Substantia nigra (tissue), 51 donors: ENCODE measurements at places on chromosomes 5 and 9.

- no peak for DNase-seq
These were observed 23.4 kb downstream of the DMRTA1 start for GRCh38 chr9:22469928-22470544.

DNA sequence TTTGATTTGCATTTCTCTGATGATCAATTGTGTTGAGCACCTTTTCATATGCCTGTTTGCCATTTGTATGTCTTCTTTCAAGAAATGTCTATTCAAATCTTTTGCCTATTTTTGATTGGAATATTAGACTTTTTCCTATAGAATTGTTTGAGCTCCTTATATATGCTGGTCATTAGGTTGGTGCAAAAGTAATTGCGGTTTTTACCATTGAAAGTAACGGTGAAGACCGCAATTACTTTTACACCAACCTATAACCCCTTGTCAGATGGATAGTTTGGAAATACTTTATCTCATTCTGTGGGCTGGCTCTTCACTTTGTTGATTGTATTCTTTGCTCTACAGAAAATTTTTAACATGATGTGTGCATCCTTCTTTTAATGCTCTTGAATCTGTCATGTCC lies 113.2 kb upstream of the PRRC1 start:
- DNase-seq, result no peak

DNA sequence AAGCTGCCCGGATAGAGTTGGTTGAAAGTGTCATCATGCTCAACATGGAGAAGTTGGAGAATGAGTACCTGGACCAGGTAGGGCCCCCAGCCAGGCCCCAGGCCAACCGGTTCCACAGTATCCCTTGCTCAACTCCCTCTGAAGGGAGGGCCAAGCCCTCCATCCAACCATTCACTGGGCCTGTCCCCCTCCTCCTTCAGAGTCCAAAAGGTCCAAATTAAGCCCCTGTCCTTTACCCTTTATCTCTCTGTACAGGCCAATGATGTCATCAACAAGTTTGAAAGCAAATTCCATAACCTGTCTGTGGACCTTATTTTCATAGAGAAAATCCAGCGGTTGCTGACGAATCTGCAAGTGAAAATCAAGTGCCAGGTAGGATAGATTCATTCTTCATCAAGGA lies 47.2 kb downstream of the CCDC180 start:
- DNase-seq, result no peak

- no peak for DNase-seq
These were observed 304.6 kb downstream of the ACTL7B start for GRCh38 chr9:108551030-108551841.

DNA sequence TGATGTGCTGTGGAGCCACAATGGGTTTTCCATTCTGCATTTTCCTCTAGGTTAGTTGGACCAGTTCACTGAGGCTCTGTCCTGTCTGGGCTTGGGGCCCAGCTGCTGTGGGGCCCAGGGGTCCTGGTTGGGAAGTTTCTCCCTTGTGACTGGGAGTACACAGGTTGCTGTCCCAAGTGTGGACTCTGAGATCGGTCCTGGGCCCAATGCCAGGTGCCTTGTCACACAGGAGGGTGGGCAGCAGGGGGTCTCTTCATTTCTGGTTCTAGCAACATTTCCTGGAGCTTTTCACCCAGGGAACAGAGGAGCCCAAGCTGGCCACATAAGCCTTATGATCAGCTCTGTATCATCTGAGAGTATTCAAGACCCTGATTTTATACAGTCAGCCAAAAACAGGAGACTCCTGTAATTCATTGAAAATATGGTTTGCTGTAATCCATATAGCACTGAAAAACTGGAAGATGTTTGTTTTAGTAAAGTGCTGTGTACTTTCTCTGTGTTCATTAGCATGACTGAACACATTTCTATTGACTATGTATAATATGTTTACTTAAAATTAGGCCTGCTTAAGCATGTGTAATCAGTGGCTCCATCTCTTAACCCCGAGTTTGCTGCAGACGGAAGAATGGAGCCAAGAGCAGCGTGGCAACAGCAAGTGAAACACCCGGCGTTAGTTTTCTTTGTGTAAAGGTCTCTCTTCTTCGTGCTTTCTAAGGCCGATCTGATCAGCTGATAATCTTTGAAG lies 62.5 kb downstream of the MVB12B start:
- DNase-seq, result no peak

DNA sequence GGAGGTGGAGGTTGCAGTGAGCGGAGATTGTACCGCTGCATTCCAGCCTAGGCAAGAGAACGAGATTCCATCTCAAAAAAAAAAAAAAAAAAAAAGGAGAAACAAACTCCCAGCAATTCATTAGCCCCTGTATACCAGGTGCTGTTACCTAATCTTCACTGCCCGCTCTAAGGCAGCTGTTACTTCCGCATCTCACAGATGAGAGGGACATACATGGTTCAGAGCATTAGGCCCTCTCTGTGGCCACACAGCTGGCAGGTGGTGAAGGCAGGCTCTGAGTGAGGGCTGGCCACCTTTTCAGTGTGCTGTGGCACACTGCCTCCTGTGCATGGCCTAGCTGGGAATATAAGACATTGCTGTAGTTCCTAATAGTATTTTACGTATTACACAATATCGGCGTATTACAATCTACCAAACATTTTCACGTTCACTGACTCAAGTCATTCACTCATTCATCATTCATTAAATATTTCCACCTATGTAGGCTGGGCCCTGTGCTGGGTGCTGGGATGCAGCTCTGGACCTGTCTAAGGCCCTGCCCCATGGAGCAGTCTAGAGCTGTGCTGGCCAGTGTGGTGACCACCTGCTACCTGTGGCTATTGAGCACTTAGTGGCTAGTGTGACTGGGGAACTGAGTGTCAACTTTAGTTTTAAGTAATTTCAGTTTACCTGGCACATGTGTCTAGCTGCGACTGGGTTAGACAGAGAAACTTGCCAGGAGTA lies 35.8 kb downstream of the RGS3 start:
- no peak for DNase-seq

GRCh38 chr9:88522360-88522759 lies 12.6 kb upstream of the NXNL2 start:
- DNase-seq, result no peak

DNA sequence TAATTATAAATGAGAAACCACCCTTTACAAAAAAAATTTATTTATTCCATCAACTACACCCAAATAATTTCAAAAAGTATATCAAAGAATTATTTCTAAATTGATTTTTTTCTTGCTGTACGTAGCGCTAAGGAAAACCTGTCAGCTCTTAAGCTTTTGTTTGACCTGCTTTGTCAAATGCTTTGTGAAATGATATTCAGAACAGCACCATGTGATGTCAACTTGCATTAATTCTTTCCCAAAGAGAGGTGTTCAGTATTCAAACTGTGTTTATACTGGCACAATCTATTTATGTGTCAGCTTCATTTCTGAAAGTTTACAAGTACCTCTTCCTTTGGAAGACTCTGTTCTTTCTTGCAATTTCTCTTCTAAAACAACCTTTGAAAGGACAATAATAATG lies 12.0 kb upstream of the ARSB start:
- no peak for DNase-seq

- no peak for DNase-seq
These were observed 151.5 kb downstream of the SLC12A2 start for GRCh38 chr5:128234928-128235641.

- no peak for DNase-seq
These were observed 144.4 kb downstream of the RMI1 start for GRCh38 chr9:84125046-84125445.

GRCh38 chr5:172933238-172933637 lies 26.0 kb upstream of the RPL26L1 start:
- no peak for DNase-seq

DNA sequence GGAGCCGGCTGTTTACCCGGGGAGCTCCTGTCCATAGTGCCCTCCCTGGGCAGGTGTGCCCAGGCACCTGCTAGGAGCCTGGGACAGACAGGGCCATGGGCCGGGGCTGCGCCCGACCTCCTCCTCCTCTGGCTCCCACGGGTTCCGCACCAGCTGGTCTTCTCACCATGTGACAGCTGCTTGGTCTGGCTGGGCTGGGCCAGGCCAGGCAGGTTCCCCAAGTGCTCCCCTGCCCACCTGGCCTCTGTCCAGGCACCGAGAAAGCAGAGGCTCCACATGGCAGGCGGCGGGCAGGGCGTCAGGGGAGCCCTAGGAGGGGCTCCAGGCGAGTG lies 60.0 kb downstream of the OLFM1 start:
- DNase-seq, result no peak

GRCh38 chr9:113583511-113584427 lies 120.2 kb downstream of the RGS3 start:
- no peak for DNase-seq

- no peak for DNase-seq
These were observed 13.2 kb upstream of the PRDM12 start for GRCh38 chr9:130651221-130651620.
